ENCODE measurements at places on chromosomes 7 and 10.

DNA sequence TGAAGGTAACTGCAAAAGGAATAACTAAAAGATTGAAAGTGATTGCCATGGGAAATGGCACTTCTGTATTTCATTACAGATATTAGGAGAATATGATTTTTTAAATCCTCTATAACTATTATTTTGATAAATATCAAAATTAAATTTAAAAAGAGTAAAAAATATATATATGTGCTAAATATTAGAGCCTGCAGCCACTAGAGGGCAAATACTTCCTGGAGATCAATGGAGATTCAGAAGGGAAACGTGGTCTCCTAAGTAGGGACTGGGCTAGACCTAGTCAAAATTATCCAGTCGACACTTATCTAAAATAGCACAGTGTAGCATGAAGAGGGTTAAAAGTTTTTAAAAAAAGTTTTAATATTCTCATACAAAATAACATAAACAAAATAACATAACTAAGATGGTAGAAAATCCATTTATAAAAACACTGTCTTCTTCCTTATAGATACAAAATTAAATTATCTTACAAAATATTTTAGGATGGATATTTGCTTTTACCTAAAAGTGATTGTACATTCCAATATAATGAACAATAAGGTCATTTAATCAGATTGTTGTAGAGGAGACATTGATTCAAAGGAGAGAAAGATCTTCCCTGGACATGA lies 434.3 kb downstream of the MDFIC start:
- peak; percentile 44 for DNase-seq

GRCh38 chr7:8285155-8285554 lies 23.2 kb upstream of the ICA1 start:
- DNase-seq, result no peak

- peak; percentile 97 for DNase-seq
Measured at GRCh38 chr10:35300063-35300699, 36.1 kb upstream of the CCNY start.

GRCh38 chr7:134089446-134089845 lies 37.7 kb upstream of the LRGUK start:
- DNase-seq, result peak; percentile 11

GRCh38 chr10:6228010-6228511 lies 25.3 kb downstream of the PFKFB3 start:
- DNase-seq, result peak; percentile 76

DNA sequence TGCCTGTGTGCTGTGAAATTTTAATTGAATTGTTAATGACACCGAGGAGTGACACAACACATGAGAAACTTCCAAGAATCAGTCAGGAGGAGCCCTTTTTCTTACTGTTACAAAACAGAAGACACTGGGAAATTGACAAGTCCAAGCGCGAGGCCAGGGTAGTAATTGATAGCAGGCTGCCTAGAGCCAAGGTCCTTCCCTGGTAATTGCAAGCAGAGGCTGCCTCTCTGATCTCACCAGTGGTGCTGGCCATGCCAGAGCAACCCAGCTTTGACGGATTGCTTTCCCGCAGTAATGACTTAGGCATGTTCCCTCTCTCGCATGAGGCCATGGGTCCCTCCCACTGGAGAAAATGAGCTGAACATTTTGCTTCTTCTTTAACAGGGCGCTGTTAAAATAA lies 111.5 kb downstream of the LRMDA start:
- peak; percentile 94 for DNase-seq

DNA sequence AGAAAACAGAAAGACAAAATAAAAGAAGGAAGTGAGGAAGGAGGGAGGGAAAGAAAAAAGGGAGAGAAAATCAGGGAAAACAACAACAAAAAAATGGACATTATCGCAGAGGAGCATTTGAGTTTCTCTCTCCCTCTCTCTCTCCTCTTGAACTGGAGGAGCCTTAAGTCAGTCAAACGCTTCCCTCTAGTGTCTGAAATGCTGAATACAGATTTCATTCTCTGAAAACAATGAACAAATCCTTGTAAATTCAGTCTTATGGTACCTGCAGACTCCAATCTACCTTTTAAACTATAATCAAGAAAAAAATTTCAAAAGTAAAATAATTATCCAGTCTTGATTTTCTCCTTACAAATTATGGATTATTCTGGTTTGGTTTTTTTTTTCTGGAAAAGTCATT lies 89.2 kb upstream of the PFKP start:
- DNase-seq, result peak; percentile 72

- no peak for DNase-seq
Measured at GRCh38 chr7:155107126-155107525, 37.0 kb downstream of the HTR5A start.

DNA sequence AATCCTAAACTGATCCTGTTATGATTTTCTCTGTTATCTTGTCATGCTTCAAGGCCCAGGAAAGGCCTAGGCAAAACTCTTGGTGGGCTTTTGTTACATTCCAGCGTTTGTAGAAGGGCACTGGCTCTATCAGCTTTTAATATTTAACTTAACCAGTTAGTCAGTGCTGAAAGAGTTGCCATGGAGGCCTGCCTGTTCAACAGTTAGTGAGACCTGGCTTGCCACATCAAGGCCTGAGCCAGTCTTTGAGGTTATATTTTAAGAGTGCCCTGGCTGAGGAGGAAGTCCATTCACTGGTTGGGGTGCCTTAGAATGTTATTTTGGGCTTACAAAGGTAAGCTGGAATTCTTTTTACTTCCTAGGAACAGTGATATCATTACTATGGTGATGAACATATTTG lies 144.1 kb upstream of the NRG3 start:
- no peak for DNase-seq

GRCh38 chr10:30804478-30805055 lies 175.0 kb upstream of the LYZL2 start:
- peak; percentile 91 for DNase-seq

GRCh38 chr7:38938589-38938988 lies 29.6 kb upstream of the VPS41 start:
- DNase-seq, result no peak

GRCh38 chr7:129829737-129830631 lies 122.8 kb downstream of the UBE2H start:
- DNase-seq, result peak; percentile 86

GRCh38 chr7:22302951-22303423 lies 54.0 kb downstream of the RAPGEF5 start:
- peak; percentile 22 for DNase-seq

- DNase-seq, result peak; percentile 71
Measured at GRCh38 chr7:81616951-81617350, 152.9 kb downstream of the HGF start.

DNA sequence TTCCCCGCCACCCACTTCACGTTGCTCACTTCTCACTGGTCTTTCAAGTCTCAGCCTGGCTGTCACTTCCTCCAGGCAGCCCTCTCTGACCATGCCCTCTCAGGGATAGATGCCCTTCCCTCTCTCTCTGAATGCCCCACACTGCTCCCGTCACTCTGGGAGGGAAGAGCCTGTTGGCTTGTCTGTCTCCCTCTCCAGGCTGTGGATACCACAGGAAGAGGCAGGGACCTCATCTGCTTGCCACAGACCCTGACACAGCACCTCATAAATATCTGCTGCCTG lies 93.1 kb downstream of the OAT start:
- no peak for DNase-seq

GRCh38 chr7:121049897-121050296 lies 61.4 kb downstream of the CPED1 start:
- no peak for DNase-seq

DNA sequence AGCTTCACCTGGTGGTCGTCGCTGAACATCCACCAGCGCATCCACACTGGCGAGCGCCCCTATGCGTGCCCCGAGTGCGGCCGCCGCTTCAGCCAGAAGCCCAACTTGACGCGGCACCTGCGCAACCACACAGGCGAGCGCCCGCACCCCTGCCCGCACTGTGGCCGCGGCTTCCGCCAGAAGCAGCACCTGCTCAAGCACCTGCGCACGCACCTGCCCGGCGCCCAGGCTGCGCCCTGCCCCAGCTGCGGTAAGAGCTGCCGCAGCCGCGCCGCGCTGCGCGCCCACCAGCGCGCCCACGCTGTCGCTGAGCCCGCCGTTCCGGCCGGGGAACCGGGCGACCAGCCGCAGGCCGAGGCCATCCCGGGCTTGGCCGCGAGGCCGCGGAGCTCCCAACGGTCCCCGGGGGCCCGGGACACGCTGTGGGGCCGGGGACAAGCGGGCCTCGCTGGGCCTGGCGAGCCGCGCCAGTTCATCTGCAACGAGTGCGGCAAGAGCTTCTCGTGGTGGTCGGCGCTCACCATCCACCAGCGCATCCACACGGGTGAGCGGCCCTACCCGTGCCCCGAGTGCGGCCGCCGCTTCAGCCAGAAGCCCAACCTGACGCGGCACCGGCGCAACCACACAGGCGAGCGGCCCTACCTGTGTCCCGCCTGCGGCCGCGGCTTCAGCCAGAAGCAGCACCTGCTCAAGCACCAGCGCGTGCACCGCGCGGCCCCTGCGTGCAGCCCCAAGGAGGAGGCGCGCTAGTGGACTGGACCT lies 18.4 kb downstream of the ZNF775 start:
- DNase-seq, result no peak

DNA sequence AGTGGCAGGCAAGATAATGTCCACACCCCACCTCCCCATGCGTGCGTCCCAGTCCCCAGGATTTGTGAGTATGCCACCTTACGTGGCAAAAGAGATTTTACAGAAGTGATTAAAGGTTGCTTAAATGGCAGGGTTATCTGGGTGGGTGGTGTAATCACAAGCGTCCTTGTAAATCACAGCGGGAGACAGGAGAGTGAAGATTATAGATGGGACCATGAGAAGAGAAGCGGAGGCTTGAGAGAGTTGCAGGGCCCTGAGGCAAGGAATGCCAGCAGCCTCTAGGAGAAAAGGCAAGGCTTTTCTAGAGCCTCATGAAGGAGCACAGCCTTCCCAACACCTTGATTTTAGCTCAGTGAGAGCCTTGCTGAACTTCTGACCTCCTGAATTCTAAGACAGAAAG lies 10.2 kb downstream of the ZRANB1 start:
- no peak for DNase-seq

DNA sequence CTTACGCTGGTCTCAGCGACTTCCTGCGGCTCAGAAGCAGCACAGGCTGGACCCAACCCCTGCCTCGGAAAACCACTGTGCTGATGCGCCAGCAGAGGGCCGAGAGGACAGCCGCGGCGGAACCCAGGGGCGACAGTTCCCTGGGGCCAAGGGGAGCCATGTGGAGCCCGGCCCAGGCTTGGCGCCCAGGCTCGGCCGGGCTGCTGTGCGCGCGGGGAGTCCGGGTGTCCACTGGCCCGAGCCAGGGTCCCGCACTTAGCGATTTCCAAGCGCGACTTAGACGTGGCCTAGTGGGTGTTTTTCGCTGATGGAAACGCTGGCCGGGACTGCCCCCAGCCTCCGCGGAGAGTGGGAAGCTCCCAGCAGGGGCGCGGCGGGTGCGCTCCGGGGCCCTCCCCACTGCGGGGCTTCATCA lies 18.6 kb upstream of the ZNF32 start:
- peak; percentile 34 for DNase-seq

GRCh38 chr10:50882540-50882983 lies 2.9 kb downstream of the A1CF start:
- peak; percentile 8 for DNase-seq

- DNase-seq, result no peak
Measured at GRCh38 chr10:97748116-97748515, 11.2 kb downstream of the ZFYVE27 start.

DNA sequence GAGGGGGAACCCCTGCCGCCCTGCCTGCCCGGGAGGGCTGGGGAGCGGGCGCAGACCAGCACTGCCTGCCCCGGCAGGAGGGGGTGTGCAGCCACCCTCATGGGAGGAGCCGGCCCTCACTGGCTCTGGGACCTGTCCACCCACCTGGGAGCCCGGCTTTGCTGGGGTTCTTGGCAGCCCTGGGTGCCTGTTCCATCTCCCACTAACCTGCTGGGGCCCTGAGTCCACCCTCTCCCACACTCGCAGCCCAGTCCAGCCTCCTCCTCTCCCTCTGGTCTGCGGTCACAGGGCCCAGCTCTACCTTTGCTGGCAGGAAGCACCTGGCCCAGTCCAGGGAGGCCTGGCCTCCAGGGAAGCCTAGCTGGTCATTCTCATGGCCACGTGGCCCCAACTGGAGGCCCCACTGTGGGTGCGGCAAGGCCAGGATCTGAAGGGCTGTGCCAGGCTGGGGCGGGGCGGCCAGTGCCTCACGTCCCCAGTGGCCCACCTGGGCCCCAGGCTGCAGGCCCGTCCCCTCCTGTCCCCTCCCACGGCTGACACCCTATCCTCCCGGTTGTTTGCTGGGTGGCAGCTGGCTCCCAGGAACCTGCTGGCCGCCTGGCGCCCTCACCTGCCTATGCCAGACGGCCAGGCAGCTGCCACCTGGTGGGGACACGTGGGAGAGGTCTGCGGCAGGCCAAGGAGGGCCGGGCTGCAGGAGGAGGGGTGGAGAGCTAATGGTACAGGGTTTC lies at the start of gene TMEM184A:
TSS of gene TMEM184A (minus strand) at position 393 of the 731 bp plus-strand sequence. CDS start 721 bp downstream, outside the sequence.
- DNase-seq, result no peak

DNA sequence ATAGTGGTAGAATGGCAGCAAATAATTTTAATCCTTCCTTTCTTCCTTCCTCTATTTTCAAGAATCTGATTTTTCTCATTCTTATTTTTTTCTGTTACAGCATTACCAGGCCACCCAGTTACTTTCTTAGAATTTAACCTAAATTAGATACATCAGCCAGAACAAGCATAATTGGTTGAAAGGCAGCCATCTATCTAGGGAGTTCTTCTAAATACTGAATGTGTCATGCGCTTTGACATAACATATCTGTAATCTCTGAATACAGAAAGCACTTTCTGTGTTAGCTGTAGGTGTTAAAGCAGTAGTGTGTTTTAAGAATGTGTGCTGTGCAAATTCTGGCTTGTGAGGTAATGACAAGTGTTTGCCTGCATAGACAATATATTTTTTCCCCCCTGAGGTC lies 97.3 kb downstream of the BTRC start:
- DNase-seq, result no peak

DNA sequence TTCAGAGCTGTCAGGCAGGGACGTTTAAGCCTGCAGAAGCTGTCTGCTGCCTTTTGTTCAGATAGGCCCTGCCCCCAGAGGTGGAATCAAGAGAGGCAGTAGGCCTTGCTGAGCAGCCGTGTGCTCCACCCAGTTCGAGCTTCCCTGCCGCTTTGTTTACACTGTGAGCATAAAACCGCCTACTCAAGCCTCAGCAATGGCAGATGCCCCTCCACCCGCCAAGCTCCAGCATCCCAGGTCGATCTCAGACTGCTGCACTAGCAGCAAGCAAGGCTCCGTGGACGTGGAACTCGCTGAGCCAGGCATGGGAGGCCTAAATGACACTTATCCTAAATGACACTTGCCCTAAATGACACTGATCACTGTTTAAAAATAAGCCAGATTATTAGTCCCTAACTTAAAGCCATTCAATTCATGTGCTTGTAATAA lies 6.8 kb upstream of the ASB15 start:
- DNase-seq, result no peak

GRCh38 chr7:150820578-150821198 lies 20.1 kb downstream of the TMEM176A start:
- no peak for DNase-seq
